NCI-H460 (cell line): ENCODE measurements at places on chromosomes 3 and 15. TPM values are rescaled to one million over a fixed set of nuclear protein-coding genes. Genes with fewer than 3 reads are reported as not detected.
A peak's percentile ranks its signal among the peaks of the same experiment; 100 is the strongest.

GXYLT2 gene
- total RNA-seq: 4.3 and 6.5 TPM in 2 replicates

SV2B gene
- 0.03 and 0.05 TPM in 2 replicates for total RNA-seq

GABRR3 gene
- total RNA-seq: not detected in 2 replicates

KCNAB1 gene
- not detected in 2 replicates for total RNA-seq

FES gene
- 0.59 TPM in 1 of 2 replicates, not detected in the other for total RNA-seq

AADACL2 gene
- total RNA-seq: not detected in 2 replicates

CRTAP gene
- 401 and 420 TPM in 2 replicates for total RNA-seq

CNTN4 gene
- 1.6 and 2.1 TPM in 2 replicates for total RNA-seq

ZKSCAN7 gene
- 2.1 and 2.5 TPM in 2 replicates for total RNA-seq

ECE2 gene
- total RNA-seq: not detected in 2 replicates

NXPE3 gene
- total RNA-seq: 17.1 and 22.6 TPM in 2 replicates

DNA sequence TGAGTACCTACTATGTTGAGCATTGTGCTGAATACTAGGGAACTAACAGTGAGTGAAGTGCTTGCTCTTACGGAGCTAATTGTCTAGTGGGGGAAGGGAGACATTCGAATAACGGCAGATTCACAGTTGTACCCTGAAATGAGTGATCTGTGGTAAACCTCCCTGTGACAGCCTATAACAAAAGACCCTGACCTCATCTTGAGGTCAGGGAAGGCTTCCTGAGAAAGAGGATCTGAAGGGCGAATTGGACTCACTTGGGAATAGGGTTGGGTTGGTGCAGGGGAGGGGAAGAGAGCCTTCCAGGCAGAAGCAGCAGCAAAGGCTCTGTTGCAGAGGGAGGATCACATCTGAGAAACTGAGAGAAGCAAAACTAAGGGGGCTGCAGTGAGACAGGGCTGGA, 13.2 kb downstream of the HPS3 start:
- no peak for DNase-seq

GRCh38 chr15:57415602-57416001, 39.3 kb downstream of the CGNL1 start:
- no peak for DNase-seq

GRCh38 chr15:60254416-60254815, 143.4 kb downstream of the ANXA2 start:
- no peak for DNase-seq

GRCh38 chr3:126525853-126526667, 2.1 kb downstream of the CHST13 start:
- DNase-seq: no peak

- DNase-seq: no peak
These were observed 186.4 kb downstream of the FAM43A start for GRCh38 chr3:194871864-194872668.

- DNase-seq: no peak
These were observed 756 bp upstream of the RMDN3 start for GRCh38 chr15:40755812-40756208.

DNA sequence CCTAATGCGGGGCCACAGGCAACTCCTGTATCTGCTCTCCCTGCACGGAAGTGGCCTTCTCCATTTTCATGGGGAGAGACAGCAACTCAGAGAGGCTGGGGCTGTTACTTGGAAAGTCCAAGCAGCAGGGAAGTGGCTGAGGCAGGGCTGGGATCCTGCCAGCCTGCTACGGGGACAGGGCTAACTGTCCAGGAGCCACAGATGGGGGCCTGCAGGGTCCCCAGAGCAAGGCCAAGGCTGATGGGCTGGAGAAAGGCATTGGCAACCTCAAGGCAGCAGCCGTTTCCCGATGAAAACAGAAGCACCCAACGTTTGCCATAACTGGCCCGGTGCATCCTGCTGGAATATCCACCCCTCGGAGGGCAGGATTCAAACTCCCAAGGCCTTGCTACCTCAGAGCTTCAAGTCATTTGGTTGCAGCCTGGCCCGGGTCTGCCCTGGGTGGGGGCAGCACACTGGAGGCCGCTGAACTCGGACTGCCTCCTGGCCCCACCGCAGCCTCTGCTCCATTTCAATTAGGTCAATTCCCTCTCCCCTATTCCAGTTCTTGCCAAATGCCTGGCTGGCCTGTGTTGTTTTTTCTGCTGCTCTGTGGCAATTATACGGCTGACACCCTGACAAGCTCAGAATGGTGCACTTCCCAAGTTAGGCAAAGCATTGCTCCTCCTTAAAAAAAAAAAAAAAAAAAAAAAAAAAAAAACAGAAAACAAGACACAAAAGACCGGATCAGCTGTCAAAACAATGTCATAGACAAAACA, 143.5 kb downstream of the NUP210 start:
- no peak for DNase-seq

- no peak for DNase-seq
These were observed 2.1 kb upstream of the PCCB start for GRCh38 chr3:136247855-136248590.

GRCh38 chr3:133812872-133813271, 7.3 kb downstream of the SRPRB start:
- DNase-seq: no peak

DNA sequence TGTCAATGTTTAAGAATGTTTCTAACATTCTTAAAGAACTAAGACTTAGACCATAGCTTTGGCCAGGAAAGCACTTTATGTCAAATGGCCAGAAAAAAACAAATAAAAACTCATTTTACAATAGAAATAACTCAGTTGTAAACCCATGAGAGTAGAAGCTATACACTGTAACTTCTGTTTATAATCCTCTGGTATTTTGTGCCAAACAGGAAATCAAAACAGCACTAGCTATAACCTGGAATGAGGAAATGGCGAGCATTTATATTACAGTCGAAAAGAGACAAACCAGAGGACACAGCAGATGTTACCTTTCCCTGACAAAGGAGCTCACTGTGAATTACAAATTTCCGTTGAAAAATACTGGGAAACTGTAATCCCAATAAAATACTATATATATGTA, 10.3 kb downstream of the GK5 start:
- no peak for DNase-seq

- DNase-seq: no peak
These were observed 144.2 kb downstream of the PDCD6IP start for GRCh38 chr3:33942483-33943150.

- DNase-seq: no peak
These were observed 251.5 kb downstream of the OPA1 start for GRCh38 chr3:193844472-193844871.

GRCh38 chr3:180180795-180181194, 144.1 kb upstream of the PEX5L start:
- DNase-seq: no peak

DNA sequence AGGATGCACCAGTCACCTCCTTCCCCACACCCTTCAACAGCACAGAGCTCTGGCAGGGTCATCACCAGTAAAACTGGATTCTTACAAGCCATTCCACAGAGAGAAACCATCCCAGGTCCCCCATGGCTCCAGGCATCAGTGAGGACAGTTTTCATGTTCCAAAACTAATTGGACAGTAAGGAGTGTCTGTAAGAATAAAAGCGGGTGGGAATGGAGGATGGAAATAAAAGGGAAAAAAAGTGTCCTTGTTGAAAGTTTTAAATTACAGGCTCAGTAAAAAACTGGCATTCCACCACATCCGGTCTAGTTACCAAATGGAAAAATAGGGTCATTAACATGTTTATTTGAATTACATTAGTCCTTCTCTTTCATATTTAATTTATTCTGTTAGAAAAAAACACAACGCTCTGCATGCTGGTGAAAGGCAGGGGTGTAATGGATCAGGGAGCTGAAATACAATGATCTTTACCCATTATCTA, 117.4 kb downstream of the TIGIT start:
- no peak for DNase-seq

DNA sequence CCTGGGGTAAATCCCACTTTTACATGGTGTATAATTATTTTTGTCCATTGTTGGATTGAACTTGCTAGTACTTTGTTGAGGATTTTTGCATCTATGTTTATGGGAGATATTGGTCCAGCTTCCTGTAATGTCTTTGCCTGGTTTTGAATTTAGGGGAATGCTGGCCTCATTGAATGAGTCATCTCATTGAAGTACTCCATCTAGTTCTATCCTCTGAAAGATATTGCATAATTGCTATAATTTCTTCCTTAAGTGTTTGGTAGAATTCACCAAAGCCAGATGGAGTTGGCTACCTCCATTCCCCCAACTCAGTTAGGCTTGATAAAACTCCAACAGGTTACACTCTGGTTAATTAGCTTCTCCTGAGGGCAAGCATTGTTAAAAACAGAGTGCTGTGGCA, 237.4 kb upstream of the TGFBR2 start:
- no peak for DNase-seq

- DNase-seq: no peak
These were observed 51.1 kb upstream of the SEC22A start for GRCh38 chr3:123150449-123151215.

GRCh38 chr3:156605686-156606605, 51.0 kb upstream of the SSR3 start:
- peak; percentile 9 for DNase-seq

DNA sequence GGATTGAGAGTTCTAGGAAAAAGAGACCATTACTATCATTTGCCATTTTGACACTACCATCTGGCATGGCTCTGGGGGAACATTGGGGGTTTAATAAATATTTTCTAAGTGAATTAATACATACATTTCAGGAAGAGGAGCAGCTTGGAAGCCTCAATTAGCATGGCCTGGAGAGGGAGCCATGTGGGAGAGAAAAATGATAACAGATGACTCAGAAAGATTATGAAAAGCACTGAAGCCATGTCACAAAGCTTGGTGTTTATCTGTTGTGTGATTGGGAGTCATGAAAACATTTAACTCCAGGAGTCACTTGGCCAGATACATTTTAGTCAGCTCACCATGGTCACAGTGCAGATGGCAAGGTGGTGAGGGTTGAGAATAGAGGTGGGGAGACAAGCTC, 121.0 kb downstream of the SSR3 start:
- no peak for DNase-seq

DNA sequence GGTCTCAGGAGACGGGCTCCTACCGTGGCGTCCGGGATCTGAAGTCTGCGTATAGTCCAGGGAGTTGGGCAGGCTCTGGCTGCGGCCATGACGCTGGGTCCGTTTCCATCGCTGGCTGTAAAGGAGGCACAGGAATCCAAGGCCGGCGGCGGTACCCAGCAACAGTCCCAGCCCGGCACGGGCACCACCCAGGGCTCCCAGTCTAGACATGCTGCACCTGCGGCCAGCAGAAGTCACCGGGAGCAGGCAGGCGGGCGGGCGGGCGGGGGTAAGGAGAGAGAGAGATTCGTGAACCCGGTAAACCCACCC, 526 bp downstream of the RMDN3 start:
- no peak for DNase-seq

DNA sequence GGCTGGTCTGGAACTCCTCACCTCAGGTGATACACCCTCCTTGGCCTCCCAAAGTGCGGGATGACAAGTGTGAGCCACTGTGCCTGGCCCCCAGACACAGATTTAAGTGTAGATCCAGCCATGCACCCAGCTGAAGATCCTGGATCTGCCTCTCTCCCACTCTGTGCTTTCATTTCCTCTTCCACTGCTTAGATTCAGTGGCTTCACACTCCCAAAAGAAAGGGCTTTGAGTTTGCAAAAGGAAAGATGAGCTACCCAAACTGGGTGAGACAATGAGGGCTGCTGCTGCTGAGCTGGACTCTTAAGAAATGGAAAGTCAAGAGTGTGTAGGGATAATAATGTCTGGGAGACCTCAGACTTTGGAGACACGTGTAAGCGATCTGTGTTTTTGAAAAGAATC, 45.5 kb downstream of the ISG20 start:
- no peak for DNase-seq

DNA sequence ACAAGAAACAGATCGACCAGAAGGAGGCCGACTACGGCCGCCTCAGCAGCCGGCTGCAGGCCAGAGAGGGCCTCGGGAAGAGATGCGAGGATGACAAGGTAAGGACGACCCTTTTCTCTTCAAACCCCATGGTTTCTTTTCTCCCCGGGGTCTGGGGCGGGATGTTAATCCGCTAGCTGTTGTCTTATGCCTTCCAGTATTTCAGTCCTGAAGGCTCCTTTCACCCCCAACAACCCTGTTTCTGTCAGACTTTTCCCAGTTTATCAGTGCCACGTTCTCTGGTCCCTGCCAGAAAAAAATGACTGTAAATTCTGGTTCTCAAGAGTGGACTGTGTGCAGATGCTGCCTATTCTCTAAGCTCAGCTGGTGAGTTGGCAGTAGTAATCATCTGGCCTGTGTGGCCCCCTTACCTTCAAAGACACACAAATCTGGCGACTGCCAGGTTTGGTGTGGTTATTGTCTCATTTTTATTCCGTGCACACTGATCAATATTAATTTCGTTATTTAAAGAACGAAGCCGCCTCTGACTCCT, 806 bp downstream of the GOLM2 start:
- DNase-seq: no peak

DNA sequence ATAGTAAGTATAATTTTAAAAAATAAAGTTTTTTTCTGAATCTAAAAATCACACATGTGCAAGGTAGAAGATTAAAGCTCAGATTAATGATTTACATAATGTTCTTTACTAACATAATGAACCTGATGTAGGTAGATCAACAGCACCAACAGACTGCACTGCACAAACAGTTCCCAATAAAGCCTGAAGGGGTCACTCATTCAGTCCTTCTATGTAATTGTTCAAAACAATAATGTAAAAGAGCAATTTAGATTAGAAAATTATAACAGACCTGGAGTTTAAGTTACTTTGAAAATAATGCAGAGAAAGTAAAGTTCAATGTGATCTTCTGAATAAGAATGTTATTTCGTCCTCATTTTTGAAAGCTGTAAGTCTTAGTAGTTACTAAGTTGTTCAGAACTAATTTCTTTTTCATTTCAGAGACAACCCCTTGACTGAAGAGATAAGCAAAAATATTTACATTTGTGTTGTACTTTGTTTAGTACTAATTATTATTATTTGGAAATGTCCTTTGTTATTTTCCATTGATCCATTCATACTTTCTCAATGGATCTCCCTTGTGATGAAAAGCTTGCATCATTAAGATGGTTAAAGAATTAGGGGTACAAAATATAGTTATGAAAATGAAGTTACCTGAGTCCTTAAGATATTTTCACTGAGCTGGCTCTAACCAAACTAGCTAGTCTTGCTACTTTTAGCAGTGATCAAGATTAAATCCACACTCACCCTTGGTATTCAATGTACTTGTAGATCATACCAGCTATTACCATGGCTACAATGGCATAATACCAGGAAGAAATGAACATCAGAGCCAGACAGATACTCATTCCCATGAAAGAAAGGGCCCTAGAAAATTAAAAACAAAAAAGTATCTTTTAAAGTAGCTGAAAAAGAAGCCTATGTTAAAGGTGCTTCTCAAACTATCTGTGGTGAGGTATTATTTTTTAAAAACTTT, 16.8 kb downstream of the EMC4 start:
- peak; percentile 24 for DNase-seq
